IMR-90 (cell line): ENCODE measurements at places on chromosomes 11 and 22. TPM values are rescaled to one million over a fixed set of nuclear protein-coding genes. Genes with fewer than 3 reads are reported as not detected.

GRCh38 chr22:43031617-43032016 is 16.7 kb upstream of the PACSIN2 start:
- no peak for DNase-seq

GRCh38 chr11:112410325-112410724 is 149.7 kb upstream of the PLET1 start:
- DNase-seq, result no peak

GRCh38 chr22:42547562-42547961 is 6.2 kb upstream of the SERHL2 start:
- DNase-seq, result no peak

CCDC87 gene
- under 0.01 and 0.18 TPM in 2 replicates for total RNA-seq

SLC22A8 gene
- total RNA-seq, result not detected in 2 replicates
